ENCODE measurements at places on chromosomes 12 and 14.

DNA sequence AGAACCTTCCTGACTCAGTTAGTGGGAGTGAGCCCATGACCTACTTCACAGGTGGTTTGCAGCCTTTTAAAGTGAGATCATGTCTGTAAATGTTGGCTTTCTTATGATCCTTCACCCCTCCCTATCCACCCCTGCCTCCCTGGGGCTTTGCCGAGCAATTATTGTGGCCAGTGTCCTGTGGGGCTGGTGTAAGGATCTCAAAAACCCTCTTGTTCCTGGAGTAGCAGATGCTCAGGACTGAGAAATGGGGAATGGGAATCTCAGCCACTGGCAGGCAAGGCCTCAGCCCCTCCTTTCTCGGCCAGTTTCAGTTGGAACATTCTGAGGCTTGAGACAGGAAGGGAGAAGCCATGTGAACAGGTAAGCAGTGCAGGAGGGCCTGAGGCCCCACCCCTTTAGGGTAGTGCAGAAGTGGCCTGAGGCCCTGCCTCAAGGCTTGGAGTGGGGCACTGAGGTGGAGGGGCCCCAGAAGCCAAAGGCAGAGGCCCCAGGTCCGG lies 53.8 kb downstream of the PLEKHG3 start:
- DNase-seq, result no peak

DNA sequence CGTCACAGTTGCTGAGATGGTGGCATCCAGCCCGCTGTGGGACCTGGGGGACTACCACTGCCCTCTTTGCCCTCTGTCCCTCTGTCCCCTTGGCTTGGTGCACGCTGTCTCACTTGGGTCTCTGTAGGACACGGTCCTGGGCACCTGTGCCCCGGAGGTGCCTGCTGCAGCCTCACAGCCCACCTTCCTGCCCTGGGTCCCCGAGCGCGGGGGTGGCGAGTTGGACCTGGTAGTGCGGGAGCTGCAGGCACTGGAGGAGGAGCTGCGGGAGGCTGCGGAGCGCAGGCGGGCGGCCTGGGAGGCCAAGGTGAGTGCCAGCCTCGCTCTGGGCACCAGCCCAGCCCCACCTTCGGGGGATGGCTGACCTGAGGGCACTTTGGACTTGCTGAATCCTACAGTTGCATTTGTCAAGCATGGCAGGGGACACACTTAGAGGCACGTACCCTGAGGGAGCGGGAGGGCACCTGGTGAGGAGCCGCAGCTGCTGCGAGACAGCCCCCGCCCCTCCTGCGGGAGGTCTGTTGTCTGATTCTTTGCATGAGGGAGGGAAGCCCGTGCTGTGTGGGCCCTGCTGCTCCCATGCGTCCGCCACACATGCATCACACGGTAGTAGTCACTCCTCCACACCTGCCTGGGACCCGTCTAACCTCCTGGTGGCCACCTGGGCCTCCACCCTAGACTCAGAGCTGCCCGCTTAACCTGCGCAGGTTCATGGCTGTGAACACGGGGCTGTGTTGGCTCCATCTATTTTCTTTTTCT lies 6.8 kb downstream of the TEDC1 start:
- DNase-seq, result no peak

GRCh38 chr14:50773632-50774541 lies 57.1 kb downstream of the NIN start:
- DNase-seq, result no peak

DNA sequence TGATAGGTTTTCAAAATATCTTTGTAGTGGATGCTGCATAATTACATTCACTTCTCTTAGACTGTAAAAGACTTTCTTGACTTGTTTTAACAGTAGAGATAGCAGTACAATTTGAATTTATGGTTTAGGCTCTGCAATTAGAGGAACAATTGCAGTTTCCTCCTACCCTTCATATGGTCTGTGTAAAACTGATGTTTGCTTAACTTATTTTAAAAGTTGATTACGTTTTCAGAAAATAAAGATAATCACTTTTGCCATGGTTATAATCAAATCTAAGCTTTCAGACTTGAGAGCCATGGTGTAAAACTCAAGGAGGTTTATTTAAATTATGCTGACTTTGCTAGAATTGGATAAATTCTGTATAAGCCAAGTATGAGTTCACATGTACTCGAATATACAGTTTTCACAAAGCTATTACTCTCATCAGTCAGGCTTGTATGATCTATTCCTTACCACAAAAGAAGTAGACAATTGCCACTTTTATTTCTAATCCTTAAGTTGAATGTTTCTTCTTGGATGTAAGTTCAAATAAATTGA lies 2.5 kb upstream of the MAPK1IP1L start:
- no peak for DNase-seq

GRCh38 chr12:1691123-1692007 lies 495 bp downstream of the ADIPOR2 start:
- peak; percentile 24 for DNase-seq

DNA sequence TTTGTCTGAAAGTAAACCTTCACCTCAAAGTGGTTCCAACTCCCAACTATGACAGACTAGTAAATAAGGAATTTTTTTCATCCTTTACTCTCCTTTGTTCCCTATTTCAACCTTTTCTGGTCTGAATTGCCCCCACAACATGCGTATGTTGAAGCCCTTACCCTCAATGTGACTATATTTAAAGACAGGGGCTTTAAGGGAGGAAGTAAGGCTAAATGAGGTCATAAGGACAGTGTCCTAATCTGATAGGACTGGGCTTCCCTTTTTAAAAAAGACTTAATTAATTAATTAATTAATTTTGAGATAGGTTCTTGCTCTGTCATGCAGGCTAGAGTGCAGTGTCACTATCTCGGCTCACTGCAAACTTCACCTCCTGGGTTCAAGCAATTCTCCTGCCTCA lies 86.3 kb downstream of the VCPKMT start:
- no peak for DNase-seq

Data from stimulated activated naive B cell treated with anti-CD40 and anti-IgM and Interleukin-4, amounts not matched to agents 10 μg/mL and 1 μg/mL and 100 μg/mL, for 72 hours (primary cell).